ENCODE measurements at places on chromosomes 12 and 14.

DNA sequence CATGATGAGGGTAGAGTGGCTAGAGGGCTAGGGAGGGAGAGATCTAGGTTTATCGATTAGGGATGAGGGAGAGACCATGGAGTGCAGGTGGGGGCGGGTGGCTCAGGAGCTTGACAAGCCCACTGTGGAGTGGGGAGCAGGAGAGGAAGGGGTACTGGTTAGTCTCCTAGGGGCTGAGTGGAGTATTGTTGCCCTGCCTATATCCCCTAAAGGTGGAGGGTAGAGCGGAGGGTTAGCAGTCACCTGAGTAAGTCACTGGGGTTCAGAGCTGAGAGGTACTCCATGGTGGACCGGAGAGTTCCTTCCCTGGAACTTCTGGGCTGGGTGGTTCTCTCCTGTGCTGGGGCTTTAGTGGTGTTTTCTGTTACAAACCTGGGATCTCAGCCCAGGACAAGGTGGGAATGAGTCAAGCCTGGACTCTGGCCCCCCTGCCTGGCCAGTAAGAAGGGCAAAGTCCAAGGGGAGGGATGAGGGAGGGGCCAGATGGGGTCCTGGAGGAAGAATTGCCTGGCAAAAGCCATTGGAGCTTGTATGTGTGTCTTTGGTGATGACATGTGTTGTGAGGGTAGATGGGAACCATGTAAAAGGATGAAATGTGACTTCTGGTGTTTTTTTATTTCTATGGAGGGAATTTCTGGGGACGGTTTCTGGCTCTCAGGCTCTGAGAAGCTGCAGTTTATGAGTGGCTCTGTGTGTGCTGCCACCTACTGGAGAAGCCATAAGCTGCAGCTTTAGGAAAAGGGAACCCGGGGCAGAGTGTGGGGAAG is at the start of gene CIDEB:
Gene CIDEB, minus strand, starts transcription at position 403 of the 767 bp plus-strand sequence. Its CDS starts 119 bp downstream, at position 284.
- no peak for DNase-seq

DNA sequence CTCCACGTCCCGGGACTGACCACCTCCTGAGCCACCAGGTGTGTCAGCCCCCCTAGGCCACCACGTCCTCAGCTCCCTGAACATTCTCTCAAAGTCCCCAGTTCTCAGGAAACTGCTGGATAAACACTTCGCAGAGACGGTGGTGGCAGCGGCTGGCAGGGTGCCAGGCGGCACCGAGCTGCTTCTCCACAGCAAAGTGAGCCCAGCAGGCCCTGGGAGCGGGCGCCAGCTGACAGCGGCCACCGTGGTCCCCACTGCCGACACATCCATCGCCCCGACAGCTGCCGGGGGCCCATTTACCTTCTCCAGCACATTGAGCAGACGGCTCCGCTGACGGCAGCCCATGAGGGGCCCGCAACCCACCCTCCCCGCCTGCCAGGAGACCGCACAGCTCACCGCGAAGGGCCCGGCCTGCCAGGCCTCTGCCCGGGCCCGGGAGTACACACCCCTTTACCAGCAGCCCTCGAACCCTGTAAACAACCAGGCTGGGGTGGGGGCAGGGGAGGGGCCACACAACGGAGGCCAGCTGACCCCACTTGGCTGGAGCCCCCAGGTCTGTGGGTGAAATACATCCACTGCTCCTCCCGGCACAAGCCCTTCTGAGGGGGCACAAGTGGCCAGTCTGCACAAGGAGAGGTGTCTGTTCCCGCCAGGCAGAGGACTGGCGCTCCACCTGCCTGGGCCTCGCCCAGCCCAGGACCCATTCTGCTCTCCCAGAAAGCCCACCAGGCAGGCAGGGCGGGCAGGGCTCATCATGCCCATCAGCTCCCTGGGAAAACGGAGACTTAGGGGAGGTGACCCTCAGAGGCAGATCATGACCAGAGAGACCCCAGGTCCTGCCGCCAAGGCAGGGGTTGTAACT is 10.5 kb downstream of the AKT1 start:
- no peak for DNase-seq

DNA sequence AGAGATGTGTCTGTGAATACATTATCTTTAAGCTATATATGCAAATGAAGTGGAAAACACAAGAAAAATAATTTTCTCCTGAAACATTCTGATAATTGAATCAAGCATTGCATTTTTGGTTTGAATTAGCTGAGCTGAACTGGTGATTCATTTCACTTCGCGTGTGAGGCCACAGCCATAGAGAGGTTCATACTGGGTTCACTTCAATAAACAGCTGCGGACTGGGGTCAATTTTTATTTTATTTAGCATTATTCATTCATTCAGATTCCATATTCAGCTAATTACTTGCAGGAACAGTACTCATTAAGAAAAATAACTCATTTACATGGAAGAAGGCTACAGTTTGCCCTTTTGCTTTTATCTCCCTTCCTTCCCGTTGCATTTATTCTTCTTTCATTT is 195.2 kb upstream of the LRIG3 start:
- DNase-seq = no peak

- DNase-seq = peak; percentile 36
These were observed 5.0 kb downstream of the CCND2 start for GRCh38 chr12:4278329-4279197.

DNA sequence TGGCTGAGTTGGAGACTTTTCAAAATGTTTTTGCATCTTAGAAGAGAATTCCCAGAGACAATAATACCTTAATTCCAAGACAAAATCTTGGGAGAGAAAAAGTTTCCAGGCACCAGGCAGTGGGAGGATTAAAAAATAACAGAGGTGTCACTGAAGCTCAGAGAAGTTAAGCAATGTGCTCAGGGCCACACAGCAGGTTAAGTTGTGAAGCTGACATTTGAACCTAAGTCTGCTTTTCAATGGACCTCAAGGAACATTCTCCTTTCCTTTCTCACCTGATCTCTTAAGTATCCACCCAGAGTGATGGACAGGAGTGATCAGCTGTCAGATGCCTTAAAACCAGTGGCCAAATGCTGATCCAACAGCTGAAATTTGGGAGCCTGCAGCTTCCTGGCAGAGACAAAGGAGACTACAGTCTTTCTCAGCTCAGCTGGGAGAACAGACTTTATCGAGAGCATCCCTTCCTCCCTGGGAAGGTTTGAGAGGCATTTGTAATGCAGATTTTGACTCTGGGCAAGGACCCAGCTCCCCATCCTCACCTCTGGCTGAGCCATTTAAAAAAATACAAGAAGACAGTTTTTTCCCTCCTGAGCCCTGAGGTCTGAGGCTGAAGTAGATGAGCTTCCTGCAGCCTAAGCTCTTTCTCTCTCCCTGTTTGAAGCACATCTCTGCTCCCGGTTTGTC is 174.9 kb upstream of the RPH3A start:
- DNase-seq = peak; percentile 65

GRCh38 chr14:64685371-64686281 is 18.6 kb upstream of the PLEKHG3 start:
- DNase-seq = no peak

DNA sequence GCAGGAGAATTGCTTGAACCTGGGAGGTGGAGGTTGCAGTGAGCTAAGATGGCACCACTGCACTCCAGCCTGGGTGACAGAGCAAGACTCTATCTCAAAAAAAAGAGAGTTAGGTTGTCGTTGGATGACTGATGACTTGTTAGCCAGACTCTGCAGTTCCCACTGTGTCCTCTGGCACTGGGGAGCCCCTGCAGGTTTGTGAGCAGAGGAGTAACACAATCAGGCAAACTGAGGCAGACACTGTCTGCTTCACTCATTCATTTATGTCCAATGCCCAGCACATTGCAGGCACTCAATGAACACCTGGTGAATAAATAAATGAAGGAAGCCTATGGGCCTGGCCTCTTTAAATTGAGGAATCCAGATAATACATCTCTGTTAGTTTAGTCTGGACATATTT is 41.2 kb upstream of the BCL11B start:
- DNase-seq = no peak

DNA sequence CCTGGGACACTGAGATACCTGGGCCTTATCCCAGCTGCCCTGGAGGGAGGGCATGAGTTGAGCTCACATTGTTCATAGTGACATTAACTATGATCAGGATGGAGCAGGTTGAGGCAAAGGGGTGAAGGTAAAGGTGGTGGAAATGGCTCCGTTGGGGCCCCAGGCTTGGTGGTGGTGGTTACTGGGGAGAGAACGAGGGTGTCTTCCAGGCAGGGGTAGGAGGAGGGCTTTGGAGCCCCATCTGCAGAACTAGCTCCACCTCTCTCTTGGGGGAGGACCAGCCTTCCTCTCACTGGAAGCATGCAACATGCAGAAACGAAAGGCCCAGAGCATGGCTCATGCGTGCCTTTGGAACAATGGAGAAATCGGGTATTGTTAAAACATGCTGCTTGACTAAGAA is 217.0 kb downstream of the SLC41A2 start:
- no peak for DNase-seq

DNA sequence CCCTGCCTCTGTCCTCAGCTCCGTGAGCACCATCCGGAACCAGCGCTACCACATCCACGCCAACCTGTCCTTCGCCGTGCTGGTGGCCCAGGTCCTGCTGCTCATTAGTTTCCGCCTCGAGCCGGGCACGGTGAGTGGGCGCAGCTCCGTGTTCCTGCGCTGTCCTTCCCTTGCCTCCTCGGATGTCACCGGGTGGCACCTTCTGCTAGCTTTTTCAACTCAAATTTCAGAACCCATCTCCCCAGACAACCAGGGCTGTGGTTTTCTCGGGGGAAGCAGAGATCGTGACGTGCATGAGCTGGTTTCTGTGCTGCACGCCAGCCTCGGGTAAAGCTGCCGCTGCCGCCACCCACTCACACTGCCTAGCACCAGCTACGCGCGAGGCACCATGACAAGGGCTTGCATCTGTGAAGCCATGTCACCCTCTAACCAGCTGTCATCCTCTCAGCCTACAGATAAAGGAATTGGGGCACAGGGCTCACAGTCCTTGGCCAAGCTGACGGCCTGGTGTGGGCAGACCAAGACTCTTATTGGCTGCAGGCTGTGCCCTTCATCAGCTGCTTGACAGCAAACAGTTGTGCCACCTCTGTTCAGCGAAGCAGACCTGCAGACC is 152.1 kb downstream of the ADGRD1 start:
- no peak for DNase-seq

DNA sequence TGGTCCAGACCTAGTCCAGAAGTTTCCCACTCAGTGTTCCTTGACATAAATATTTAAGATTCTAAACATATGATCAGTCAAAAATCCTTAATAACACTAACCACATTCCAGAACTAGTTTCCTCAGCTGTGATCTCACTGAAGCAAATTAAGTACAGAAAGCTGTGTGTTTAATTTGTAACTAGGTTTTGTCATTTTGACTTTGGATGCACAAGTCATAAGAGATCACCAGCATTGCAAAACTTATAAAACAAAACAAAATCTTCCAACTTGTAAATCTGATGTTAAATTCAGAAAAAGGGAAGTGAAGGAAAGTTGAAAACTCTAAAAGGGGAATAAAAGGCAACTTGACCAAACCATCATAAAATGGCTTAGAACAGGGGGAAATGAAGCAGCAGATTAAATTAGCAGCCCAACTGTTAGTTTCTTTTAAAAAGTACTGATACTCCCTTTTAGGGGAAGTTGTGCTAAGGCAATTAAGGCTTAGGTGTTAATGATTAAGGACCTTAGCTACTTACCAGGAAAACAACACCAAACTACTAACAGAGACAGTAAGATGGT is 56.6 kb downstream of the SH2B3 start:
- DNase-seq = no peak

DNA sequence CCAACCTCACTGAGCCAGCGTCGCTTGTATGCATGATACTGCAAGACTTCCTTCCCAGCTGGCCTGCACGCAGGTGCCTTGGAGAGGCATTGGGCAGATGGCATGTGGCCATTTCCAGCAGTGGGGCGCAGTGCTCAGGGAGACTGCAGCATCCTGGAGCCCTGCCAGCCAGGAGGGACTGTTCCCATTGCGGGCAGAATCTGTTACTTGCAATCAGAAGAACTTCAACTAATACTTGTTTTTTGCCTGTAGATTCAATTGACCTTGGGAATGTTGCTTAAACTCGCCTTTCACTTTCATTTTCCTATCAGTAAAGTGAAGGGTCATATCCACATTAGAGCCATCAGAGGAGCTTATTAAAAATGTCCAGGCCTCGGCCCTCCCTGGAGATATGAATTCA is 29.8 kb downstream of the ANKRD9 start:
- no peak for DNase-seq

DNA sequence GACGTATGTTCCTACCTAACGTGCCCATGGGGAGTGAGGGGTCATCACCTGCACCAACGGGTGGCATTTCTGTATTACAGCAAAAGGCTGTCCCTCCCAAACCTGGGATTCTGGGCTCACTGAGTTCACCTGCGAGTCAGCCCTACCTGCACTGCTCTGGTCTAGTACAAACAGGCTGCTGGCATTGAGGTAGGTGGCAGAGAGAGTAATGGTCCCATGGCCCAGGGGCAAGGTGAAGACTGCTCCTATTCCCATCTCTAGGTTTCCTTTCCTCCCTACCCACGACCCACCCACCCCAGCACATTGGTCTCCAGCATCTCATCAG is 421 bp downstream of the SUOX start:
- DNase-seq = no peak

GRCh38 chr12:51071663-51072062 is 11.7 kb downstream of the CSRNP2 start:
- DNase-seq = no peak

DNA sequence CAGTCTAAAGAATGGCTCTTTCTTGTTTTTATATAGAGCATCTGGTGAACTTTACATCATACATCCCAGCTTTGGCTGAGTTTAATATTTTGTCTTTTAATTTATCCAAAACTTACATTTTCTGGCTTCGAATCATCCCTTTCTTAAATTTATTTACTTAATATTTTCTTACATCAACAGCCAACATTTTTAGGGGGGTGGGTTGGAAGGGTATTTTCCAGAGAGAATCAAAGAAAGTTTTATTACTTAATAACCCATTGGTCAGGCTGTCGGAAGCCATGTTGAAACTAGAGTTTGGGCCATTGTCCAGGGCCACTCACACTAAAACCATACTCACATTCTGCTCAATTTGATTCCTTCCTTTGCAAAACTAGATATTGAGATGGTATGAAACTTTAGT is 220.2 kb downstream of the AEBP2 start:
- DNase-seq = no peak

DNA sequence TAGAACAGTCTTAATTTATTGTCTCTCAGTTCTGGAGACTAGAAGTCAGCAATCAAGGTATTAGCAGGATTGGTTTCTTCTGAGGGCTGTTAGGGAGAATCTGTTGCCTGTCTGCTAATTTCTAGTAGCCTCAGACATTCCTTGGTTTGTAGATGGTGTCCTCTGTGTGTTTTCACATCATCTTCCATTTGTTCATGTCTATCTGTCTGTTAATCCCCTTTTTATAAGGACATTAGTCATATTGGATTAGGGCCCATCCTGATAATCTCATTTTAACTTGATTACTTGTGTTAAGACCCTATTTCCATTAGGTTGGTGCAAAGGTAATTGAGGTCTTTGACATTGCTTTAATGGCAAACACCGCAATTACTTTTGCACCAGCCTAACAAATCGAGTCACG is 34.3 kb downstream of the TBC1D15 start:
- no peak for DNase-seq
